ENCODE measurements at places on chromosomes 3 and 15.
A peak's percentile ranks its signal among the peaks of the same experiment; 100 is the strongest.

DNA sequence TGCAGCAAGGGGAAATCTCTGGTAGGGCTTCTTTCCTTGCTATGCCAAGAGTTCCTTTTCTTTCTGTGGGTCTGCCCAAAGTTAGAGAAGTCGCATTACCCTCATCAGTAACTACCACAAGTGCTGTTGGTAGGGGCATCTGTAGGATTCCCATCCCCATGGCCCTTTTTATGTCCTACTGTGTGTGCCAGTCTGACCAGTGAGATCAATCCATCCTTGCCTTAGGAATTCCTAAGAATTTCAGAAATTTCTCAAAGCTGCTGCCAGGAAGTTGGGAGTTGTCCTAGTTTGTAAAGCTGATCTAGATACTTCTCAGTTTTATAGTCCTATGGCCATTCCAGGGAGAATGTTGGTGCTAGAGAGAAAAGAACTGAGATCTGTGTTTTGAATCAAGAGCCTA, 36.5 kb downstream of the SH3GL3 start:
- ATAC-seq, result no peak

DNA sequence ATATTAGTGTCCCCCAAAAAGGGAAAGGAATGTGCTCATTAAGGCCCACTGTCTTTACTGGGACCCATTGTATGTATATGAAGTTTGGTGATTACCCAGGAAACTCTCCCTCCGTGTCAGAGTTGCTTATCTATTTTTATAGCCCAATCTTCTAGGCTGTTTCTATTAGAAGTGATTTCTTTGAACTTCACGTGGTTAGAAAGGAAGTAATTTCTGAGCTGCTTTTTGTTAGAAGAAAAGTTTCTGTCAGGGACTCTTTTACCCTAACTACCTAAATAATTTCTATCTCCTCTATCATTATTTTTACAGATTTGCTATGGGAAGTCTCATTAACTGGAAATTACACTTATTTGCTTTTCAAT, 17.7 kb upstream of the SENP7 start:
- ATAC-seq, result no peak

GRCh38 chr3:171401432-171401831, 58.8 kb downstream of the TNIK start:
- ATAC-seq, result no peak

GRCh38 chr15:65642594-65642993, 20.9 kb downstream of the SLC24A1 start:
- no peak for ATAC-seq

DNA sequence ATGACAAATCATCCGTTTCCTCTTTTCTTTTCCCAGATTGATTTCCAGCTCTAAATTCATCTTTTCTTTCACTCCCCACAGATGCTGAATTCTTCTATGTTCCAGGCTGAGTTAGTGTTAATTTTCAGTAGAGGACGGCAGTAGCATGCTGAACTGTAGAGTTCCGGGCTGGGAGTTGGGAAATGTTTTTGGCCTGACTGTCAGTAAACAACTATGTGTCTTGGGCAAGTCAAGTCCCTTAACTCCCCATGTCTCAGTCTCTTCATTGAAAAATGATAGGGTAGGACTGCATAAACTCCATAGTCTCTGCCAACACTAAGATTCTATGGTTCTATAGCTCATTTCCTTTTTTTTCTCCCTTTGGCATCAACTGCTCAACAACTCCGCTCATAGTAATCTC, 333.9 kb downstream of the TIGIT start:
- ATAC-seq, result no peak

DNA sequence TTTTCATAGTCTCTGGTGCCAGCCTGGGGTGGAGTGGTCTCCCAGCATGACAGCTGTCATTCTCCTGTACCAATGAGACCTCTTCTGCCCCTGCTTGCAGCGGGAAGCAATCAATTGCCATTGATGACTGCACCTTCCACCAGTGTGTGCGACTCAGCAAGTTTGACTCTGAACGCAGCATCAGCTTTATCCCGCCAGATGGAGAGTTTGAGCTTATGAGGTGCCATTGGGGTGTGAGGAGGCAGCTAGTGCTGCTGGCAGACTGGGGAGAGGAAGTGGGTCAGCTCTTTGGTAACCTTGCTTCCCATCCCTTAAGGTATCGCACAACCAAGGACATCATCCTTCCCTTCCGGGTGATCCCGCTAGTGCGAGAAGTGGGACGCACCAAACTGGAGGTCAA, 4.4 kb upstream of the ABCF3 start:
- no peak for ATAC-seq

GRCh38 chr3:88203642-88204055, 53.9 kb downstream of the C3orf38 start:
- ATAC-seq, result peak; percentile 84

DNA sequence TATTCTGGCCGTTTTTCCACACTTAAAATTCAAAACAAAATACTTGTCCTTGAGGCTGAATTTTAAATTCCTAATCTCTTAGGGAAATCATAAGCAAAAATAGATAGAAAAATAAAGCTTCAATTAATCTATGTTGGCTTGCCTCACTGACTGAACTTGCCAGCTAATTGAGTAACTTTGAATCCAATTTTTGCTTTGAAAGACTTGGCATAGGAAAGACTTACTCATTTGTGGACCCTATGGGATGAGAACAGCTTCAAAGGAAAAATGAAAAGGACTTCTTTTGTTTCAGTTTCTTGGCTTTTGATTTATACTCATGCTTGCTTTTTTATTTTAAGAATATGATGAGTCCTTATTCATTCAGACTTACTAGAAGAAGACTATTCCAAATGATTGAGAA, 370.7 kb upstream of the RARB start:
- no peak for ATAC-seq

- no peak for ATAC-seq
Measured at GRCh38 chr3:189809583-189809982, 178.4 kb downstream of the TP63 start.

- no peak for ATAC-seq
Measured at GRCh38 chr3:49173116-49173791, 1.9 kb downstream of the KLHDC8B start.

GRCh38 chr15:78059110-78059839, 18.2 kb downstream of the TBC1D2B start:
- ATAC-seq, result peak; percentile 68

- ATAC-seq, result no peak
Measured at GRCh38 chr3:111823341-111823855, 35.7 kb upstream of the PHLDB2 start.

DNA sequence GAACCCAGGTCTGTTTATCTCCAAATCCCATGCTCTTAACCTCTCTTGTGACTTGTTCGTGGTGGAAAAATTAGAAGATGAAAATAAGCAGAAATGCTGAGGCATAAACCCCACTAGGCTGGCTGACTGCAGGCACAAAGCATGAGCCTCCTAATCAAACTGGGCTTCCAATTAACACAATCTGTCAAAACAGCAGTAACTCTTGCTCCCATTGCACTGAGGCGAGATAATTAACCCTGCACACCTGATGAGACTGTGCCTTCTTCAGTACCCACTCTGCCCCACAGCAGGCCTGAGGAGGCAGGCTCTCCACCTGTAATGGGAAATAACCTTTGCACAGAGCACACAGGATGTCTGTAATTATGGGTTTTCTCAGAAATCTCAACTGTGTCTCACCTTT, 284.4 kb upstream of the WNT5A start:
- ATAC-seq, result no peak

DNA sequence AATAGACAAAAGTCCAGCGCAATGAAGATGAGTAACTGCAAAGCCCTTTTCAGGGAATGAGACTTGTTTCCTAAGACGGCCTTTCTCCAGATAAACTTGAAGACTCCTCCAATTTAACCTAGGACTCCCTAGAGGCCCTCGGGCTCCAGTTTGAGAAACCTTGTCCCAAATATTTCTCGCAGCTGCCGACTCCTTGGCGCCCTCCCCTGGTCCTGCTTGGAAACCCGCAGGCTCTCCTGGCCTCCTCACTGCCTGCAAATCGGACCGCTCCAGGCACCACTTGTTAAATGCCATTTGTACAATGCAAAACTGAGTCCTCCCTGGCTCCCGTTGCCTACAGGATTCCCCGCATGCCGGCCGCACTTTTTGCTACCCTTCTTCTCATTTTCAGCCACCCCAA, 36.8 kb downstream of the MUC4 start:
- ATAC-seq, result no peak

DNA sequence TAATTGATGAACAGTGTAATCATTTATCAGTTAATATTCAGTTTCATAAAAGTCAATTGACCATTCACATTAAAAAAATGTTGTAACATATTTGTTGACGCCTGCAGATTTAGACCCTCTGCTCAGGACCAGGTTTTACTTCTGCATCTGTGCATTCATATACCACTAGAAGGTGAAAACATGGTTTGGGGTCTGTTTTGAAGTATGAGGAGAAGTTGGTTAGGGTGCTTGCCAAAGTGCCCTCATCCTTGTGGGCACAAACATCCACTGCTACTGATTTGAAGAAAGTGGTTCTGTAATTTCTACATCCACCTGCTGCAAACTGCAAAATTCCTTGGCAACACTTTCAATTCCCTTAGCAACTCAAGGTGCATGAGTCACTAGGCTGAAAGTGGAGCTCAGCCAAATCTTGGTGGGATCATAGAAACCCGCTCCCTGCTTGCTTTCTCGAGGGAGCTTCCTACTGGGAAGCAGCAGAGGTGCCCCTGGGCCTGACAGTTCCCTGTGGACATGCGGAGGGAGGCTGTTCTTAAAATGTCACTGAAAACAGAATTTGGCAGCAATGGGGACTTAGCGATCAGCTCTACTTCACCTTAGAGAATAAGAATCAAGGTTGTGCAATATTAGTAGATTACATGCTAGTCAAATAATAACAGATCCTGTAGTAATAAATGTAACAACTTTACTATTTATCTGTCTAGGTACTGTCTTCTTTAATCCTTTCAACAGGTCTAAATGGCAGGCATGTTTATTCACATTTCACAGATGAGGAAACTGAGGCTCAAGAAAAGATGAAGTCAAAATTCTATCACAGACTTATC, 301.0 kb upstream of the TBL1XR1 start:
- ATAC-seq, result peak; percentile 46

- no peak for ATAC-seq
Measured at GRCh38 chr15:41836713-41837454, 1.8 kb upstream of the PLA2G4B start.

GRCh38 chr3:141737678-141738021, 448 bp upstream of the RNF7 start:
- no peak for ATAC-seq

DNA sequence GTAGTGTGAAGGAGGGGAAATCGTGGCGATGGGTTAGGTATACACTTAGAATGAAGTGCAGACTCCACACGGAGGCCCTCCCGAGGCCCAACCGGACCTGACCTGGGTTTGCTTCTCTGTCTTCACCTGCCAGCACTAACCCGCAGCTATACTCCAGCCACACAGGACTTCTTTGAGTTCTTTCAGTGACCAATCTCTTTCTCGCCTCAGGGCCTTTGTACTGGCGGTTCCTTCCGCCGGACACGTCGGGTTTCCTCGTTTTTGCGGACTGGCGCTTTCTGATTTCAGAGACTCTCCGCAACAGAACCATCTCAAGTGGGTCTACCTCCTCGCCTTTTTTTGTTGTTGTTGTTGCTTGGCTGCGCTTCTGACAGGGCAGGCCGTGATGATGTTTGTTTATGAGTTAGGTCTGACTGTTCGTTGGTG, at the start of gene NEIL1:
TSS of gene NEIL1 (plus strand) at position 244 of the 426 bp plus-strand sequence. CDS start 1,867 bp downstream, outside the sequence.
- no peak for ATAC-seq

- ATAC-seq, result no peak
Measured at GRCh38 chr3:110318108-110318507, 753.5 kb upstream of the NECTIN3 start.

DNA sequence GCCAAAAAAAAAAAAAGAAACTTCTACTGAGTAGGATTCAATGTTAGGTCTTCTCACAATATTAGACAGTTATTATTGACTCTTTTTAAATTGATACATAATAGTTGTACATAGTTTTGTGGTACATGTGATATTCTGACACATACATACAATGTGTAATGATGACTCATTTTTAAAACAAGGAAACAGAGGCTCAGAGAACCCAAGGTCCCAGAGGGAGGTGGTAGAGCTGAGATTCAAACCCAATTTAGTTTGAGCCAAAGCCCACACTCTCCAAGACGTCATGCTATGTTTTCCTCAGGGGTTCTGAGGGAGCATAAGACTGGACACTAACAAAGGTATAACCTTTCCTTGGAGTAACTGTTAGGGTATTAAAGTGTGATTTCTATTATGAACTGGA, 40.6 kb downstream of the MYO5C start:
- peak; percentile 53 for ATAC-seq

DNA sequence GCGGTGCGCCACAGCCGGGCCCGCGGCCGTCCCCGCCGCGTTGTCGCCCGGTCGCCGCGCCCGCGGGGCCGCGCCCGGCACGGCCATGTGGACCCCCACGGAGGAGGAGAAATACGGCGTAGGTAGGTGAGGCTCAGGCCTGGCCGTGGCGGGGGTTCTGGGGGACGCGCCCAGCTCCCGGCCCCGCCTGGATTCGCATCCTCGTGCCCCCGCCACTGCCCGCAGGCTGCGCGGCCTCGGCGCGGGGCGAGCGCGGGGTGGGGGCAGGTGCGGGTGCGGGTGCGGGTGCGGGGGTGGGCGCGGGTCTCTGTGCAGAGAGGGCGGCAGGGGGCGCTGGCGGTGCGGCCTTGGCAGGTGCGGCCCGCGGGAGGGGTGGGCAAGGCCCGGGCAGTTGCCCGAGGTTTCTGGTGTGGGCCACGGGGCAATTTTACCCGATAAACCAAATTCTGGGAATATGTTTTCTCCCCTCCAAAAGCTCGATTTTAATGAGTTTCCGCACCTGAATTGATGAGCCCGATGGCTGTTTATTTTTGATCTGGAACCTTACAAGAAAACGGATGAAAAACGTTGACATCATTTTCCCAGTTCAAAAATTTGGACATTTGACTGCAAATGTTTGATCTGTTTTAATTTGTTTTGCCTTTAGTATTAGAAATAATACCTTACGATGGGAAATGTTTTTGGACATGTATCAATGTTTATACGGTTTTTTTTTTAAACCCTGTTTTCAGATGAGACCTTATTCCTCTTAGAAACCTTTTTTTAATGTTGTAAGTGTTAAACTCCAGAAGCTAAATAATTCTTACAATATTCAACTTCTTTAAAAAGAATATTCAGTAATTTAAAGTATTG, 678 bp downstream of the DOCK3 start:
- ATAC-seq, result peak; percentile 7

DNA sequence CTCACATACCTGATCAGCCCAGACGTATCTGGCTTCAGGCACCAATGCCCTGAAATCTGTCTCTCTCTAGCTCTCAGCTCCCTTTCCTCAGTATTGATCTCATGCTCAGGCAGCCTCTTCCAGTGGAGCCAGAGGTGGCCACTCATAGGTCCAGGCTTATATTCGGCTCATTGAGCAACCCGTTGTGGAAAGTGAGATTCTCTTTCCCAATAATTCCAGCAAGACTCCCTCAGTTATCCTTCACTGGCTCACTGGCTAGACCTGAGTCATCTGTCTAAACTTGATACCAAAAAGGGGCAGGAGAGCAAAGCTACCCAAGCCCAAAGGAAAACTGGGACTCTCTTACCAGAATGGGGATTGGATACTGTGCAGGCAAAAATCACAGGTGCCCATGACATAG, 33.4 kb upstream of the FRMD4B start:
- no peak for ATAC-seq
